NCI-H524 (cell line): ENCODE measurements at places on chromosomes 5 and 9.

DNA sequence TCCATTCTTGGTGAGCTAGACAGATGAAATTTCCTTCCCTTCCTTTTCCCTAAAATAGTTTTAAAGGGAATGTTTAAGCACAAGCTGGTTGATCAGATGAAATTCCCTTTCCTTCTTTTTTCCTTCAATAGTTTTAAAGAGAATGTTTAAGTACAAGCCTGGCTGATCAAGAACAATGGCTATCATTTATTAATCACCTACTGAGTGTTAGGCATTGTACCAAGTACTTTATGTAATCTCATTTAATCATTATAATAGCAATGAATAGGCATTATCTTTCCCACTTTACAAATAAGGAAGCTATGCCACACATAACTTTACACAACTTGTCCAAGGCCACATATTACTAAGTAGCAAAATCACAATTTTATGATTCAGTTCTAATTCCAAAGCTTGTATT is 152.0 kb upstream of the ACOT12 start:
- DNase-seq = no peak

GRCh38 chr9:93673021-93673838 is 96.8 kb downstream of the PHF2 start:
- no peak for DNase-seq

- DNase-seq = no peak
These were observed 26.3 kb downstream of the NMUR2 start for GRCh38 chr5:152378730-152379129.

DNA sequence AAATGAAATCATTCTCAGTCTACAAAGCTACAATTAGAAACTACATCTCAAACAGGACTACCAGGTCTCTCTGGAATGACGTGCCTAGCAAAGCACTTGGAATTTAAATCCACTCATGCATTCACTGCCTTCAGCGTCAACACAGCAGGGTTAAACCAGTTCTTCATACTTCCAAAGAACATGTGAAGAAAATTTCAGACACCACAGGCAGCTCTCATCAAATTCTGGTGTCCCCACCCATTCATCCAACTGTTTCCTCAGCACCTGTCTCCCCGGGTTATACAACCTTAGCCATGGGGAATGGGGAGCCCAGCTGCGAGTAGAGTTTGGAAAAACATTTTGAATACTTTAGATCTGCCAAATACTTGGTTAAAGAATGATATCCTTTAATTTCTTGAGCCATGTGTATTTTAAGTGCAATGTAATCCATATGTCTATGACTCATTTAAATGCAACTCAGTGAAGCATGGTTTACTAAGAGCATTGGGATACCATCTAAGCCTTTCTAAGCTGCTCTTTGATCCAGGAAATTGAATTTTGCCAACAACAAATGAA is 17.5 kb downstream of the ADAM19 start:
- no peak for DNase-seq

GRCh38 chr9:124206391-124206790 is 51.4 kb upstream of the NEK6 start:
- DNase-seq = peak; percentile 74

DNA sequence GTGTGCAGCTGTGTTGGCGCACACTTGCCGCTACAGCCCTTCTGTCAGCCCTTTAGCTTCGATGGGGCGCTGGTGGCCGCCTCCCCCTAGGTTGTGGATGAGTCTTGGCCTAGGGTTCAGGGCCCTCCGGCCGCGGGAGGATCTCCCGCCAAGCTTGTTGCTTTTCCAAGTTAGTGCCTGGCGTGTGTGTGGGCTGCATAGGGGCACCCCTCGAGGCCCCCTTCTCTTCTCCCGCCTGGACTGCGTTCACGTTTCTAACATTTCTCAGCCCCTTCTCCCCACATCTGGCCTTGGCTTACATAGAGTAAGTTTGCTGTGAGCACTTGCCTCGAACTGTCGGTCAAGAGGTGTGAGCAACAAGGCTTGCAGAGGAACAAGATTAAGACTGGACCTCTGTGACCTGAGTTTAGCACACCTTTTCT is 413 bp upstream of the OXCT1 start:
- no peak for DNase-seq

DNA sequence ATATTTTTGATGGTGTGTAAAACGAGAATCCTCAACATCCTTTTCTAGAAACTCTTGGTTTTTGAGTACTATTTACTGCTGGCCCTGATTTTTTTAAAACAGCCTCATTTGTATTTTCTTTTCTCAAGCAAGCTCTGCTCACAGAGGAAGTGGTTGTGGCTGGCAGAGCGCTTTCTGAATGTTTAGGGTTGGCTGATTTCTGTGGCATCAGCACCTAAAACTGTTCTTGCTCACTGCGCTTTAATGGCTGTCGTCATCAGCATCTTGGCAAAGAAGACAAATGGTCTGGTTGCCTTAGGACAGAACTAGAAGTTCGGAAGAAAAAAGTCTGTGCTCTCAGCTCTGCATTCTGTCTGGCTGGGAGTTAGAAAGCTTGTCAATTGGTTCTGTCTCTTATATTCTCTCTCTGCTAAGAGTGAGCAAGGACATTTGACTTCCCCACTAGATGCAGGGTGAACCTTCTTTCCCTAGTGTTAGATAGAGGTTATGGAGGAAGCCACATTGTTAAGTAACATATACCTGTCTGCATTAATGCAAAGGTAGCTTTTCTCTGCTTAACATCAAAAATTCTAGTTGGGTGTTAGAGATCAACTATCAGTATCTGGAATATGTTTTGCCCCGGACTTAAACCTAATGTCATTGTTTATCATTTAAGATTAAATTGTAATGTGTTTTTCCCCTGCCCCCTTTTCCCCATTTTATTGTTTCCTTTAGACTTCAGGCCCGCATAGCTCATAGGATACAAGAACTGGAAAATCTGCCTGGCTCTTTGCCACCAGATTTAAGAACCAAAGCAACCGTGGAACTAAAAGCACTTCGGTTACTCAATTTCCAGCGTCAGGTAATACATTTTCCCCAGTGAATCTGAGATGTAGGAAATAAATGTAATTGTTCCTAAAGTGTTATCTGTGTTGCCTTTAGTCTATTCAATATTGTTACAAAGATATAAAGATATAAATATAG is 39.0 kb downstream of the SMARCA2 start:
- no peak for DNase-seq

DNA sequence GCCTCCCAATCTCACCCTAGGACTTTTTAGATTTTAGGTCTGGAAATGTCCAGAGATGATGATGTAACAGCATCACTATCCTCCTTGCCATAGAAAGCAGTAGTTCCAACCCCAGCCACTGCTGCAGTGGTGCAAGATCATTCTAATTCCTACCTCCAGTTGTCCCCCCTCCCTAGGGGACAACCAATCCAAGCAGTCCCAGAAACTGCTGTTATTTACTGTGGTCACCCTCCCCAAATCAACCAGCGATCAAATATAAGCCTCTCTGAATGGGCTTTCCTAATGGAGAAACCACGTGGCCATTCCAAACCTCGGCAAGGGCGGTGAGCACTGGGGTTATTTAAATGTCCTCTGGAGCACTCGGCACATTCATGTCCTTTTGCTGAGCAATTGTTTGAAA is 159.8 kb downstream of the SLF1 start:
- no peak for DNase-seq

DNA sequence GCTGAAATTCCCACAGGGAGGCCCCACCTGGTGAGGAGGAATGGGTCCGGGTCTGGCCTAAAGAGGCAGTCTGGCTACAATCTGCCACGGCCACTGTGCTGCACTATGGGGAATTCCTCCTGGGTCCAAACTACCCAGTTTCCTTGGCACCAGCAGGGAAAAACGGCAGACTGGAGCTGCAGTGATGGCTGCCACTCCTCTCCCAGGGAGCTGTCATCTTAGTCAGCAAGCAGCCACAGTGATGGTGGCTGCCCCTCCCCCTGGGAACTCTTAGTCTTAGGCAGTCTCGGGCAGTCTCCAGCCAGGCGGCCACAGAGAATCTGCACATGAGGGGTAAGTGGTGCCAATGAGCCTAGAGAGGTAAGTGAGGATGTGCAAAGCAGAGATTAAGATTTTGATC is 205.8 kb downstream of the TMEM38B start:
- no peak for DNase-seq

DNA sequence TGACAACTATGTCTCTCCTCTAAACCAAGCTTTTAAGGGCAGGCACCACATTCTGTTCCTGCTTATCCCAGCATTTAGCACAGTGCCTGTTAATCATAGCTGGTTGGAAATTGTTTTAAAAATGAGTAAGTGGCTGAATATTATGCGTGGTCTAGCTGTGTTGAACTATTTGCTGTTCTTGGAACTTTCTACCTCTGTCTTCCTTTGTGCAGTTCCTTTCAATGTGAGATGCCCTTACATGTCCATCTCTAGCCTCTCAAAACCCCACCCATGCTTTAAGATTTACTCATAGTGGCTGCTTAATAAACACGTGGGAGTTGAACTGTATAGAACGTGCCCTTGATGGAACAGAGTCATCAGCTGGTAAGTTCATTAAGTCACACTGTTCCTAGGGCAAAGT is 34.5 kb downstream of the C9orf57 start:
- DNase-seq = no peak

- DNase-seq = no peak
These were observed 9.4 kb downstream of the GABRA1 start for GRCh38 chr5:161857358-161857757.

DNA sequence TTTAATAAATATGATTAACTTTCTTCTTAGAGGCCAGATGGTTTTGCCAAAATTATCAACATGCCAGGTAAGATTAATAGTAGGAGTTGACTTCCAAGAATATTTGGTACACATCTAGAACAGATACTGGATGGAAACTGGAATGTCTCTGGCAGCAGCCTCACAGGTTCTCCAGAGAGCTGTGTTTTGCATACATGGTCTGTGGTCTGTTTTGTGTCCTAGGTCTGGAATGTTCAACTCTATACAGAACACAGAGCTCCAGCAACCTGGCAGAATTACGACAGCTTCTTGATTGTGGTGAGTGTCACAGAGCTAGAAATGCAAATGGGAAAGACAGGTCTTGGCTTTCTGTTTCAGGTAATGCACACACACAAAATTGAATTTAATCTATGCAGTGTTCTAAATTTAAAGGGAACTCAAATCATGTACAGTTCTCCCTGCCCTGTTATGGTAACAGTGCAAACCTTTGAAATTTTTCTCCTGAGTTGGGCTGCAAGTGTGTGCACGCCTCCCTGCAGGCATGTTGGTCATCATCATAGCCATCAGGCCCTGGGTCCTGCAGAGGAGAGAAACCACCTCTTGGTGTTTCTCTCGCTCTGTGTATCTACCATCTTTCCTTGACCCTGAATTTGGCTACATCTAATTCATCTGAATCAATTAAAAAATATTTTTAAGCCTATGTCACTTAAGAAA is 58.3 kb downstream of the PIK3R1 start:
- DNase-seq = no peak

DNA sequence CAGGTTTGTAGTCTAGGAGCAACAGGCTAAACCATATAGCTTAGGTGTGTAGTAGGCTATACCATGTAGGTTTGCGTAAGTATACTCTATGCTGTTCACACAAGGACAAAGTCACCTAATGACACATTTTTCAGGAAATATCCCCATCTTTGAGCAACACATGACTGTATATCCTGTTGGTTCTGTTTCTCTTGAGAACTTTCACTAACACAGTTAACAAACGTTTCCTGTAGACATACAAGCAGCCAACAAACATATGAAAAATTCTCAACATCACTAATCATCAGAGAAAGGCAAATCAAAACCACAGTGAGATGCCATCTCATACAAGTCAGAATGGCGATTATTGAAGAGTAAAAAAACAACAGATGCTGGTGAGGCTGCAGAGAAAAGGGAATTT is 68.2 kb downstream of the NR2F1-AS1 start:
- no peak for DNase-seq

- peak; percentile 25 for DNase-seq
These were observed 23.9 kb downstream of the TLE1 start for GRCh38 chr9:81665322-81665871.

GRCh38 chr9:16469184-16469583 is 401.3 kb downstream of the BNC2 start:
- DNase-seq = no peak

GRCh38 chr5:15995341-15996052 is 184.1 kb downstream of the MARCHF11 start:
- DNase-seq = peak; percentile 66

DNA sequence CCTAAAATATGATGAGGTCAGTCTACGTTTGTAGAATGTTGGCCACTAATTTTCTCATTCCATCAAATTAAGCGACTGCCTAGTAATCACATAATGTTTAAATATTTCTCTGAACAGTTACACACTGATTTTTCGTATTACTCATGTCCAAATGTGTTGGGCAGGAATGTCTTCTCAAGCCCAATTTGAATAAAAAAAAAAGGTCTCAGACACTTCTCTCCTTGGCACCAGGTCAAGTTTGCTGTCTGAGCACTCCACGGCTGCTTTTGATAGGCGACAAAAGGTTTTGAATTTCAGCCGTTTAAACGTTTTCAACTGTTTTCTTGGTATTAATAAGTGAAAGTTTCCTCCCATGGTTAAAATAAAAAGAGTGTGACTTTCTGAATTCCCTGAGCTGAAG is 542.1 kb downstream of the IRX1 start:
- DNase-seq = no peak

DNA sequence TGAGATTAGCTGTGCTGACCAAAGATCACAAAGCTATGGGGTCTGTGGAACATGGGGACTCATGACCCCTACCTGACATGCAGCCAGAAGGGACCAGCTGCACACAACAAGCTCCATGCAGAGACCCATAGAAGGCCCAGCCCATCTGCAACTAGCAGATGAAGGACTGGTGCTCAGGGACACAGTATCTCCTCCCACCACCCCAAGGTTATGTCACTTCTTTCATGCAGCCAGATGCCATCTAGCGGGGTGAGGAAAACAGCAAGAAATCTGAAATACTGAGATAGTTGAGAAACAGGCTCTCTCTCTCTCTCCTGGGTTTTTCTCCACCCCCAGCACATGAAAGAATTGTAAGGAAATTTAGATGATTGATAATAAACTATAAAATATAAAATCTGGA is 161.3 kb upstream of the DAPK1 start:
- peak; percentile 37 for DNase-seq

DNA sequence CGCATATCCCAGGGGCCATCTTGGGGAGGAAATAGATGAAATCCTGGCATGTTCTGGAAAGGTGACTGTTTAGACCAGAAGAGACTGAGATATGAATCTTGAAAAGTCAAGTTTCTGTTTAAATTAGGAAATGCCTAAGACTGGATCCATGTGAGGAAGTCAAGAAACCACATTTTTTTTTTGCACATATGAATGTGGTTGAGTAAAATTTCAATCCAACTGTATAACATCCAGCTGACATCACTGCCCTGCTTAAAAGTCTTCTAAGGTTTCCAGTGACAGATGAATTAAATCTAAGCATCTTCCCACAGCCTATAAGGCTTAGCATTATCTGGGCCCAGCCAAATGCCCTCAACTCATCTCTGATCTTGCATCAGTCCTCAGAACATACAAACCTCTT is 47.7 kb upstream of the TCERG1 start:
- DNase-seq = no peak

- peak; percentile 12 for DNase-seq
These were observed 807 bp upstream of the PLGRKT start for GRCh38 chr9:5438301-5439162.

- DNase-seq = no peak
These were observed 174.6 kb downstream of the GOLPH3 start for GRCh38 chr5:31999470-31999869.

DNA sequence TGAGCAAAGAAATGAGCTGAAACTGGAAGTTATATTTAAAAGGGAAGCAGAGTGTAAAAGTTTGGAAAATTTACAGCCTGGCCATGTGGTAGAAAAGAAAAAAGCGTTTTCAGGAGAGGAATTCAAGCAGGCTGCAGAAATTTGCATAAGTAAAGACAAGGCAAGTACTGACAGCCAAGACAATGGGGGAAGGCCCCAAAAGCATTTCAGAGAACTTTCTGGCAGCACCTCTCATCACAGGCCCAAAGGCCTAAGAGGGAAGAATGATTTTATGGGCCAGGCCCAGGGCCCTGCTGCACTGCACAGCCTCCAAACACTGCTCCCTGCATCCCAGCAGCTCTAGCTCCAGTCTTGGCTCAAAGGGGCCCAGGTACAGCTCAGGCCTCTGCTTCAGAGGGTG is 169.7 kb downstream of the GLIS3 start:
- DNase-seq = no peak
